ENCODE measurements at places on chromosomes 2 and 18.
A peak's percentile ranks its signal among the peaks of the same experiment; 100 is the strongest.

DNA sequence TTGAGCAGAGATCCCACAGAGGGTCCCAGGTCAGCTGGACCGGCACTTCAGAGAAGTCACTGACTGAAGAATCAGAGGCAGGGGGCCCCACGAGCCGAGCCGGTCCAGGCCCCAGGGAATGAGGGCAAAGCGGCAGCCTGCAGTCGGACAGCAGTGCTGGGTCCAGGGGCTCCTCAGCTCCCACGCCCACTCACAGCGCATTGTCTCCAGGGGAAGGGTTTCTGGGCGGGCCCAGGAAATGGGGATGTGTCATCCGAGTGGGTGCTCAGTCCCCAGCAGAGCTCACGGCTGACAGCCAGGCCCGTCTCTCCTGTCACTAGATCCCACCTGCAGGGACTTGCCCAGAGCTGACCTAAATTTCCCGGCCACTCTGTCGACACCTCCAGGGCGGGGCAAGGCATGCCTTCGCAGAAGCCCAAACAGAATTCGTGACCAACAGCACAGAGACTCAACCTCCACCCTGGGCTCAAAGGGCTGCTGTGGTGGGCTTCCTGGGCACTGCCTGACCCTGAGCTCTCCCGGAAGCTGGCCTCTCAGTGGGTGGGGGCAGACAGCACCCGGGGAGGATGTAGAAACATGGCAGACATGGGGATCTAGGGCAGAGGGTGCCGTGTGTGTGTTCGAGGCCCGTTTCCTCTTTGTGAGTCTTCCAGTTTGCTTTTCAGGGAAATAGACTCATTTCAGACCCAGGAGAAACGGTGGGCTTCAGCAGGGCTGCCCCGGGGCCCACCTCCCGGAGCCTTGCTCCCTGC, 42.1 kb upstream of the TAF1B start:
- peak; percentile 81 for DNase-seq

DNA sequence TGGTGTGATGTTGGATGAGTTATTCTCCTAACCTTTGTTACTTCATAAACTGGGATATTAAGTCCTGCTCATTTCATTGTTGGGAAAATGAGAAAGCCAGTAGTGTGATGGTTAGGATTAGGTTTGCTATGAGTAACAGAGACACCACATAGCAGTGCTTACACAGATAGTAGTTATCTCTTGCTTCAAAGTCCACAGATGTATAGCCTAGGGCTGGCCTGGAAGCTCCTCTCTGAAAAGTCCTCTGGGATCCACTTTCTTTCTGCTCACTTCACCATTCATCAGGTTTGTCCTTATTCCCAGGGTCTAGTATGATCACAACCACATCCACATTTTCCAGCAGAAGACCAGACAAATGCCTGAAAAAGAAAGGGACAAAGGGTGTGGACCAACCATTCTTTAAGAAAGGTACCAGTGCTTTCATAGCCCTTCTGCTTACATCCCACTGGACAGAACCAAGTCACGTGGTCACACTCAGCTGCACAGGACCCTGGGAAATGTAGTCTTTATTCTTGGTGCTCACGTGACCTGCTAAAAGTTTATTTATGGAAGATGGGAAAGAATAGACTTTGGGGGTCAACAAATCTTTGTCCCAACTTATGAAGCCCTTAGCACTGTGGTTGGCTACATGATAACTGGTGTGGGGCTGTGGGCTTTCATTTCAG, 108.9 kb downstream of the INSIG2 start:
- DNase-seq: peak; percentile 13

DNA sequence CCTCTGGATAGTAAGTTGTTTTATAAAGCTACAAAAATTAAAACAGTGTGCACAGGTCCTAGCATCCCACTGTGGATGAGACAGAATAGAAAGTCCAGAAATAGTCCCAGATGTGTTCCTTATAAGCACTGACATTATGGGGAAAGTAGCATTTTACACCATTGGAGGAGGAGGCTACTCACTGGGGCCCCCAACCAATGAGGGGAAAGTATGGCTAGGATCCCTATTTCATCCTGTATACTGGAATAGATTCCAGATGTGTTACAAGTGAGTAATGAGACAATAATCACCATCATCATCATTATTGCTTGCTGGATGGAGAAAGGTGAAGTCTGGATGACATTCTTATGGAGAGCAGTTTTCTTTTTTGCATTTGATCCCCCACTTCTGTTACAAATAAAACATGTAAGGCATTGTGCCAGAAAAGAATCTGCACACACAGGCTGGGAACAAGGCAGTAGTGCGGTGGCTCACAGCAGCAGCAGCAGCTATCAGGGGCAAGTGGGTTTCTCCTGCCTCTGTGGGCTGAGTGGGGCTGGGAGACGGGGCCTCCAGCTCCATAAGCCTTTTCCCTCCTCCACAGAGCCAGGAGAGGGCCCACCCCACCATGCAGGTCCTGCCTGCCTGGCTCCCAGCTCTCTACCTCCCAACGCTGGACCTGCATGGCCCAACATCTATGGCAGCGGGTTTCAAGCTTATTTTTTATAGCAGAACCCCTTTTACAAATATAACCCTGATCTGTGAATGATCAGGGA, 5.0 kb downstream of the ARID5A start:
- DNase-seq: no peak

GRCh38 chr2:230927711-230928341, 2.8 kb upstream of the GPR55 start:
- DNase-seq: no peak

GRCh38 chr2:152071092-152071491, 27.8 kb downstream of the CACNB4 start:
- no peak for DNase-seq

GRCh38 chr2:225740086-225740485, 340.6 kb downstream of the NYAP2 start:
- DNase-seq: no peak

DNA sequence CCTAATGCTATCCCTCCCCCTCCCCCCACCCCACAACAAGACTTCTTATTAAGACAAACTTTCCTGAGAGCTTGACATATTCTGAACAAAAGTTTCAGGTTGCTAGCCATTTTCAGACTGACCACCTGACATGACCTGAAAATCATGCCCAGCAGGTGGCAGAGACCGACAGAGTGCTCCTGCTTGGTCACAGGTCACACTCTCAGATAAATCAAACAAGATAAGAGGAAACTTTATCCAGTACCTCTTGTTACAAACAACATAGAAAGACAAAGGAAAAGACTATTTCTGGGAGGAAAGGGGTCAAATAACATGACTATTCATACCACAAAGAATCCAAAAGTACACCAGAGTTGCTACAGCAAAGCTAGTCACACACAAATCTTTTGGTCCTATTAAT, 107.4 kb downstream of the TMEM200C start:
- no peak for DNase-seq

DNA sequence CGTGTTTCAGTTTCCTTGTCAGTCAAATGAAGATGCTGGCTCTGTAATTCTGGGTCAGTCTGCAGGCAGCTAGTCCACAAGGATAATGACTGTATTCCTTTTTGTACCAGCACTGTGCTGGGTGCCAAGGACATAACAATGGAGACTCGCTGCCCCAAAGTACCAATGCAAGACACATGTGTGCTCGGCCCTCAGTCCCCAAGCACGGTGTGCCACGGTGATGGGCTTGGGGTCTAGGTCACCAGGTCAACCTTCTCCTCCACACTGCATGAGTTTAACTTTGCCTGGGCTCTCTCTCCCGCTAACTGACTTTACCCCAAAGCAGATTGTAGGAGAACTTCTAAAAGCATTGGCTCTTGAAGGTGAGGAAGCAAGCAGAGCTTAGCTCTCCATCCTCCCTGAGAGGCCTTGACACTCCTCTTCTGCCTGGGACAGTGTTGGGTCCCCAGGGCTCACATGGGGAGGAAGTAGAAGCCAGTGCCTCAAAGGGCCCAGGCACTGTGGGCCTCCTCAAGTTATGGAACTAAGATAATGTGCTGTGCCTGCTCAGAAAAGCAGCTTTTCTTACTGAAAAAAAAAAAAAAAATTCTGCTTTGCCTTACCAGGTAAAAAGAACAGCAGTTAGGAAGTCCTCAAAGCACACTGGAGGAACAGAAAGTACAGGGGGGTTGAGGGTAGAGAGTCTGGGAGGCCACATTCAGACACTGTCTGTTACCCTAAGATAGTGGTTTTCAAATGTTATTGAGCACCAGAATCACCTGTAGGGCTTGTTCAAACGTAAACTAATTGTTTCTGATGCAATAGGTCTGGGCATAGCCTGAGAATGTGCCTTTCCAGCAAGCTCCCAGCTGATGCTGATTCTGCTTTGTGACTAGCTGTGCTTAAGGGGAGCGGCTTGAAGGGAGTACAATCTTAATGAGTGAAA, 276.4 kb upstream of the CXCR4 start:
- no peak for DNase-seq

DNA sequence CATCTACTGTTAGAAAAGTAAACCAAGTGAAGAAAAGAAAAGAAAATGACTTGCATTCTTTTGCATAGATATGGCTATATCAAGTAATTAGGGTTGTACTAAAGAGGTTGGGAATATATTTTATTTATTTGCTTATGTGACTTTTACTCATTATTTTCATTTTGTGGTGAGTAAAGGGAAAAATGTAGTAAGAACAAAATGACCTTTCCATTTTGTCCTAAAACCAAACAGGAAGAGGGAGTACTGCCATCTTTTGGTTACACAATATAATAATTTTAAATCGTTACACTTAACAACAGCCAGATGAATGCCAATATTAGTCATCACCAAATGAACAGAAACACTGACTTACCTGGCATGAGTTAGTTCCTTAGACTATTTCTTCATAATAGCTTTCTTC, 47.3 kb upstream of the NDUFV2 start:
- no peak for DNase-seq

DNA sequence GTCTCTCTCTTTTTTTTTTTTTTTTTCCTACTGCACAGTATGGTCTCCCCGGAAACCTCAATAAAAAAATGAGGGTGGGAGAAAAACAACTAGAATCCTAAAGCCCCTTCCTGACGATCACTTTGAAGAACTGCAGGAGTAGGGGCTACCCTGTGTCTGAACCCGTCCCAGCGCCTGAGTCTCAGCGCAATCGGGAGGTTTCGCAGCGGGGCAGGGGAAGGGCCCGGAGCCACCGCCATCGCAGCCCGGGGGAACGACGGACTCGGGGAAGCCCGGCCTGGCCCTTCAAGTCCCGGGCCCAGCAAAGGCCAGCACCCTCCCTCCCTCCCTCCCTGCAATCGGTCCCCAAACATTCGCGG, 411 bp downstream of the NARS1 start:
- DNase-seq: no peak

- DNase-seq: no peak
Measured at GRCh38 chr2:202140522-202141252, 67.6 kb downstream of the KIAA2012 start.

- DNase-seq: no peak
Measured at GRCh38 chr2:1613731-1614354, 130.5 kb downstream of the PXDN start.

DNA sequence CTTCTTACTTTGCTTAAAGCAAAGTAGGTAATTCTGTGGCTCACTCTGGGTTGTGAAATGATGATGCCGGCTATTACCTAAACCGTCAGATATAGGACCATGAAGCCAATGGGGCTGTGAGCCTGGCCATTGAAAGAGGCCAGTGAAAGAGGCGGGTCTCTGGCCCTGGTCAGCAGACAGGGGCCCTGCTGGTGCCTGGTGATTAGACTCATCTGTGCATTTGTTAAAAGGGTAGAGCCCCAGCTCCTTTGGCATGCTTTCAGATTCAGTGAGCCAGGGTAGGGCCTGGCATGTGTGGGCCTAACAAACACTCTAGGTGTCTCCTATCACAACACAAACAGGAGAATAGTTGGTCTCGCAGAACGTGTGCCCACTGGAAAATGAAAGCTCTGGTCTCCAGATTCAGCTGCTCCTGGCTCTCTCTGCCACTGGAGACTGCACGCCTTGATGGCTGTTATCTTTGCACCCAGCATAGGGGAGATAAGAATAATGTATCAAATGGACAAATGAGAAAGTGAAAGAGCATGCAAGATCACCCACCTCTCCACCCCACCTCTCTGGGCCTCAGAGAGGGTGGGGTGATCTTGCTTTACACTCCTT, 6.9 kb downstream of the LRRC30 start:
- no peak for DNase-seq

- peak; percentile 37 for DNase-seq
Measured at GRCh38 chr18:13218368-13218991, at the start of gene LDLRAD4. Gene LDLRAD4, plus strand, starts transcription at chr18:13218760.

DNA sequence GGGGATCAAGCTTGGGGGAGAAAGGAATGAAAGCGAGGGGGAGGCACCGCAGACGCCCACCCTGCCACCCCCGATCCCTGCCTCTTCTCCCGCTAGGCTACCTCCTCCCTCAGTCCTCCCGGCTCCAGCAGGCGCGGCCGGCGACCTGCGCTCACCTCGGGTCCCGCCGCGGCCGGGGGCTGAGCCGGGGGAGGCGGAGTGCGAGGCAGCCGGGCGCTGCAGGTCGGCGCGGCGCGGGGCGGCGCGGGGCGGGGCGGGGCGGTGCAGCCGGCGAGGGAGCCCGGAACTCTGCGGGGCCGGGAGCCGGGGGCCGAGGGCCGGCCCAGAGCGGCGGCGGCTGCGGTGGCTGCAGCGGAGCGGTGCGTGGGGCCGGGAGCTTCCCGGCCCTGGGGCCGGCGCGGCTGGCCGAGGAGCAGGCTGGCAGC, 477 bp downstream of the ACVR1 start:
- no peak for DNase-seq

- no peak for DNase-seq
Measured at GRCh38 chr2:42249284-42249683, 80.1 kb downstream of the EML4 start.

Data from CD4-positive, alpha-beta T cell treated with Interleukin-17A for 1 hour (primary cell).